Left cardiac atrium (tissue), 4 donors: ENCODE measurements at places on chromosomes 4 and X. TPM values are rescaled to one million over a fixed set of nuclear protein-coding genes. Genes with fewer than 3 reads are reported as not detected.
A peak's percentile ranks its signal among the peaks of the same experiment; 100 is the strongest.

- DNase-seq, result no peak
Measured at GRCh38 chr4:95505151-95505550, 43.6 kb downstream of the UNC5C start.

- DNase-seq, result no peak
Measured at GRCh38 chr4:10353110-10353509, 104.1 kb downstream of the ZNF518B start.

GRCh38 chr4:167966143-167966542 lies 126.2 kb upstream of the ANXA10 start:
- no peak for DNase-seq

DNA sequence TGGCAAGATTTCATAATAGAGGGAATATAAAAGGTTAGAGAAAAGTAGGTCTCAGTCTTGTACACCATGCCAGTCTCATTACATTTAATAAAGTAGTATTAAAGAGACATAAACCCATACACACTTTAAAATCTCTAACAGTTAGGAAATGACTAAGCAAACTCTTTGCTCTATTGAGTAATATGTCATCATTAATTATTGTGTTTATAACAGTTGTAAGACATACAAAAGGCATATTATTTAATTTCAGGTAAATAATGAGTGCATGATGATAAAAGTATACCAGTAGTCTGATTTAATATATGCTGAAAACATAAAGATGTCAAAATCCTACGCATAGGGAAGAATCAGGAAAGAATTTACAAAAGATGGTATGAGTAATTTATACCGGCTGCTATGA lies 31.0 kb upstream of the FGG start:
- DNase-seq, result no peak

The NHS gene
- 2.0 TPM for total RNA-seq

- no peak for DNase-seq
Measured at GRCh38 chrX:148517176-148517575, 16.8 kb downstream of the AFF2 start.

- no peak for DNase-seq
Measured at GRCh38 chrX:68534691-68535090, 35.8 kb downstream of the YIPF6 start.

GRCh38 chr4:78002260-78002659 lies 54.9 kb upstream of the FRAS1 start:
- no peak for DNase-seq

- DNase-seq, result peak; percentile 82
Measured at GRCh38 chr4:88697588-88698329, at the start of gene NAP1L5. TSS of gene NAP1L5 (minus strand) at chr4:88697829. CDS start at chr4:88697754, 75 bp downstream.

- DNase-seq, result no peak
Measured at GRCh38 chr4:141891260-141892120, 255.1 kb downstream of the IL15 start.

DNA sequence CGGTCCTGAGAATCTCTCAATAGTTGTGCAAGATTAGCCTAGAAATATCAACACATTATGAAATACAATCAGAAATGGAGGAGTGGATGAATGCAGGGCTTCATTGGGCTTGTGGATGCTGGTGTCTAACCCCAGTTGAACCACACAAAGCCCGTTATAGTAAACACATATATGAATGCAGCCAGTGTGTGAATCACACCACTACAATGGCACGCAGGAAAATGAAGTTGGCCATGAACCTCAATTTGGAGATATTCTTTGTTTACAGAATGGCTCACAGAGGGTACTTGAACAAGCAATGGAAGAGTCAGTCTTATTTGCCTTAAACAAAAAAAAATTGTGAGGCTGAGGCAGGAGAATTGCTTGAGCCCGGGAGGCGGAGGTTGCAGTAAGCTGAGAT lies 57.8 kb downstream of the SOD3 start:
- no peak for DNase-seq

The LEF1 gene
- 1.3 TPM for total RNA-seq

DNA sequence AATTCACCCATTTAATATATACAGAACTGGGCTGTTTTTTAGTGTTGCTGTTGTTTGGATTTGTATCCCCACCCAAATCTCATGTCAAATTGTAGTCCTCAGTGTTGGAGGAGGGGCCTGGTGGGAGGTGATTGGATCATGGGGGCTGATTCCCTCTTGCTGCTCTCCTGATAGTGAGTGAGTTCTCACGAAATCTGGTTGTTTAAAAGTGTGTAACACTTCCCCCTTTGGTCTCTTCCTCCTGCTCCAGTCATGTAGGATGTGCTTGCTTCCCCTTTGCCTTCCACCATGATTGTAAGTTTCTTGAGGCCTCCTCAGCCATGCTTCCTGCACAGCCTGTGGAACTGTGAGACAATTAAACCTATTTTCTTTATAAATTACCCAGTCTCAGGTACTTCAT lies 141.6 kb upstream of the AADAT start:
- DNase-seq, result no peak

DNA sequence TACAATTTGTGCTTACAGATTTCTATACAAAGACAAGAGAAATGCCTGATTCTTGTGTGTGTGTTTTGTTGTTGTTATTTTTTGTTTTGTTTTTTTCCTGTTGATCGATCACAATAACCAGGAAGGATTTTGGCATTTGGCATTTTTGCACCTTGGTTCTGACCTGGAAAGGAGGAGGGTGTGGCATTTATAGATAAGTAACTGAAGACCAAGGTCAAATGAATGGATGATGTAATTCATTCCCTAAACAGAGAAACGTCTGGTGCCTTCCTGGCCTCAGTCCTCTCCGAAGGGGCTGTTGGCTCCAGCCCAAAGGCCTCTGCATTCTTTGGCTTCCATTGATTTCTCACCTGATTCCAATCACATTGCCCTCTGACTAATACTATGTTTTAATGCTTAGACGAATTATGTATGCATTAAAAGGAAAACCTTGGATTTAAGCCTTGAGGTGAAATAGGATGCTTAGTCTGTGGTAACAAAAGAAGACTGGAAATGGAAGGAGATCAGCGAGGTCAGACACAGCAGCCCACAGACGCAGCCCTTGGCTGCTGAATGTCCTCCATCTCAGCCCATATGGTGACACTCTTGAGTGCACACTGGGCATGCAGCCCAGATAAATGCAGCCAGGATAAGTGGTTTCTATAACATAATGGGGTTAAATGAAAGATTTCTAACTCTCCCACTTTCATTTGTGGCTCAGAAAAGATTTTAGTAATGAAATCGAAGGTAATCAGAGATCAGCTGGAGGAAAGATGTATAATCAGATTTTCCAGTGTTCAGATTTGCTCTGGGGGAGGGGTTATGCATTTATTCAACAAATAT lies 60.5 kb upstream of the TRIM2 start:
- DNase-seq, result no peak

- DNase-seq, result no peak
Measured at GRCh38 chrX:123175366-123176122, 8.5 kb upstream of the GRIA3 start.

The ARHGEF38 gene
- total RNA-seq, result not detected

GRCh38 chr4:57158221-57158620 lies 48.0 kb upstream of the IGFBP7 start:
- no peak for DNase-seq

The VCX2 gene
- total RNA-seq, result not detected

The TLR10 gene
- total RNA-seq, result 0.18 TPM

DNA sequence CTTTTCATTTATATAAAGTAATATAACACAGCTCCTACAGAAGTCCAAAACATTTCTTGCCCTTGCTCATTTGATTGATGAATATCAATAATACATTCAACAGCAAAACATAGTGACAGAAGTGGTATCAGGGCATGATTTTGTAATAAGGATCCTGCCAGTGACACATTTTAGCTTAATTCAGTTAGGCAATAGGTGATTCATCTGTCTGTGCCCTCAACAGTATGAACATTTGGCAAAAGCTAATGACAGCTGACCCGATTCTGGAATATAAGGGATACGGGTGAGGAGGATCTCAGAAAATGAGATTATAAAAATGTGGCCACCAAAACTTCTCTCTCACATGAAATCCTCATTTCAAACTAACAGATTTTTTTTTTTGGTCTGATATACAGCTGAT lies 294.0 kb downstream of the CAMK2D start:
- no peak for DNase-seq

GRCh38 chr4:154516318-154517029 lies 24.9 kb upstream of the DCHS2 start:
- DNase-seq, result no peak

GRCh38 chr4:147528054-147528453 lies 47.2 kb downstream of the EDNRA start:
- no peak for DNase-seq

GRCh38 chr4:13537011-13537831 lies 7.1 kb downstream of the NKX3-2 start:
- no peak for DNase-seq

- DNase-seq, result no peak
Measured at GRCh38 chrX:101171883-101172400, 47.6 kb upstream of the DRP2 start.

- DNase-seq, result no peak
Measured at GRCh38 chr4:13261486-13262257, 222.5 kb downstream of the RAB28 start.

GRCh38 chr4:145898466-145898865 lies 40.2 kb downstream of the ZNF827 start:
- DNase-seq, result no peak

The SPINK2 gene
- total RNA-seq, result 3.2 TPM

GRCh38 chrX:38929966-38930421 lies 128.7 kb downstream of the MID1IP1 start:
- DNase-seq, result no peak

The CFAP47 gene
- not detected for total RNA-seq

DNA sequence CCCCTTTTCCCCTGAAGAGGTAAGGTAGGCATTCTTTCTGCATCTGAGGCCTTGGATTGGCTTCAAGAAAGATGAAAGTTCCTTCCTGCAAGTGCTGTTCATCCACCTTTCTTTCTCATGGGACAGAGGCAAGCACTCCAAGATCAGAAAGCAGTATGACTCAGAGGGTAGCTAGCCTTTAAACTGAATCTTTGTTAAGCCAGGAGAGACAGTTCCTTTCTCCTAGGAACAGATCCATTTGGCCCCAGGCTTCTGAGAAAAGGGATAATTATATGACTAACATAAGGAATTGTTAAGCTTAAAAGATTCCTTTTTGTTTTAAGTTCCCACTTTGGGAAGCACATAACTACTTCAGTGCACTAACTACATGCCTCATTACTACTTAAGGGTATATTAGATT lies 192.0 kb downstream of the PPP3CA start:
- DNase-seq, result no peak

The TEC gene
- total RNA-seq, result 1.8 TPM

- DNase-seq, result no peak
Measured at GRCh38 chr4:6198278-6198677, 2.1 kb downstream of the JAKMIP1 start.

- DNase-seq, result peak; percentile 18
Measured at GRCh38 chr4:2829321-2829932, 14.2 kb upstream of the ADD1 start.

The PRRG1 gene
- 13.9 TPM for total RNA-seq

GRCh38 chr4:8164194-8164565 lies 5.6 kb upstream of the ABLIM2 start:
- DNase-seq, result no peak

GRCh38 chr4:120056246-120056645 lies 10.4 kb downstream of the MAD2L1 start:
- no peak for DNase-seq

- no peak for DNase-seq
Measured at GRCh38 chr4:89254847-89255246, 52.8 kb downstream of the GPRIN3 start.

The FREM3 gene
- 0.08 TPM for total RNA-seq

DNA sequence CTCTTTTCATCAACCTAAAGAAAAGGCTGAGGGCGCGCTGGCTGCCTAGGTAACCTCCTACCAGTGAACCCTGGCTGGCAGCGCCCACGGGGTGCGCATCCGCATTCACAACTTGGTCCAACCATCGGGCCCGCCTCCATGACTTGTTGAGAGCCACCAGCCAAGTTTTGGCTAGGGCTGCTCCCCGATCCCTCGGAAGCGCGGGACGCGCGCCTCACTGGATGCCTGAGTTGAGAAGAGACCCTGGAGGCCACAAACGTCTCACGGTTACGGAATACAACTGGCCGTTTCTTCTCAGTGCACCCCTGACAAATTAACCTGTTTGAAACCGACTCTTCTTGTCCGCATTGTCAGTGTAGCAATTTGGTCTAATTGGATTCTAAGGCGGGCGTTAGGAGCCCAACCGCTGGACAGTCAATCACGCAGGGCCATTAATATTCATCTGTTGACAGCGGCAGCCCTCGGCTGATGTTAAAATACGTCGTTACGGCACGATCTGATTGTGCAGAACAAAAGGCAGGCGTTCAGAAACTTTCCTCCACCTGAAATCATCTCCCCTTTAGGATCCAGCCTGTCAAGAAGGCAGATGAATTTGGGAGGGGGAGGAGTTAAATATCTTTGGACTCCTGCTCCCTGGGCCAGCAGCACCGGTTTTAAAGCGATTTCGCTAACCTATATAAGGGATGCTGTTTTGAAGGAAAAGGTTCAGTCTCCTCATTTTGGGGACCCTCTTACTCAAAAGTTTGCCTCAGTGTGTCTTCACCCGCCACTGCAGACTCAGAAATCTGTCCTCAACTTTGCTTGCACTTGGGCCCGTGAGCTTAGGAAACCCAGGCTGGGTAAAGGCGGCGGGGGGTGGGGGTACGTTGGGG lies 1.2 kb downstream of the GPC3 start:
- no peak for DNase-seq

DNA sequence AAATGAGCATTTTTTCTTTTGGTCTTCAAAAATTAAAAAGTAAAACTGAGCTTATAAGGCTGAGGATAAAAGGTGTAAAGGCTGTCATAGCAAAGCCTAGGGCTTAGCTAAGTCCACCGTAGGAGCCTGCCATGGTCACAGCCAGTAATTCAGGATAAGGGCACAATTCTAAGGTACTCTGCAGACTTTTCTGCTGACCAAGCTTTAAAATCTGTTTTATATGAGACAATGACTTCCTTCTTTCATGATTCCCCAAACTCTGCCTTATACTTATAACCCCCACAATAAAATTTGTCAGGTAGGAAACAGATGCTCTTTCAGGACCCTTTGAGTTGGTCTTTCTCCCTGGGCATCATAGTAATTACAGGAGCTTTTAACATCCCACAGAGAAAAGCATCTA lies 138.5 kb downstream of the COL4A6 start:
- DNase-seq, result no peak

The FAM13A gene
- 10.1 TPM for total RNA-seq

- no peak for DNase-seq
Measured at GRCh38 chr4:108210989-108211835, 42.5 kb upstream of the LEF1 start.
